Left cardiac atrium (tissue), 4 donors: ENCODE measurements at places on chromosomes 3 and 15.

DNA sequence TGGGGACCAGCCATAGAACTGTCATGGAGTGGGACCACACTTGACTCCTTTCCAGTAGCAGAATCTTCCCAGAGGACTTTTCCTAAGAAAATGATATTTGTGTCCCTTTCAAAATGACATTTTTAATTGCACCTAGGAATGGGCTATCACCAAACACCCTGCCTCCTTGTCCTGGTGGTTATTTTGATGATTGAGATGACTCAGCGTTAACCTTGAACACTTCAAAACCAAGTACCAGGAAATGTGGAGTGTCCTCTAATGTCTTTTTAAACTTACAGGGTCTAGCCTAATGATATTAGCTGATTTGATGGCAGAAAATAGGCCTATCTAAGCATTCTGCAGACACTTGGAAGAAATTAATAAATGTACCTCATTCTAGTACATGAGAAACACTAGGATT is 90.7 kb downstream of the HHLA2 start:
- DNase-seq = no peak

GRCh38 chr3:162391301-162391700 is 894.7 kb downstream of the OTOL1 start:
- DNase-seq = no peak

DNA sequence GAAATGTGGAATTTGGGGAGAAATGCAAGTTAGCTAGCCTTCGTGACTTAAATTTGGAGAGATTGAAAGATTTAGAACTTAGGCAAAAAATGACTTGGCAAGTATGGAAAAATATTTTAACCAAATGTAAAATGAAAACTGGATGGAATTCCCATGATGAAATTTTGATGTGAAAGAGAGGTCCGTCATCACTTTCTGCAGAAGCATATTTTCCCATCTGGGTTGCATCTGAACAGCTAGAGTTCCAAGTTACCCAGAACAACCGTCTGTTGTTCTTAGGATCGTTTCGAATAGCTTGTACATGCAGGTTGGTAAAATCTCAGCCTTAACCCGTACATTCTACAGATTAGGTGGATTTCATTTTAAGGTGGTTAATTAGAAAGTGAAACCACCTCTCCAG is 136.3 kb downstream of the GHSR start:
- no peak for DNase-seq

DNA sequence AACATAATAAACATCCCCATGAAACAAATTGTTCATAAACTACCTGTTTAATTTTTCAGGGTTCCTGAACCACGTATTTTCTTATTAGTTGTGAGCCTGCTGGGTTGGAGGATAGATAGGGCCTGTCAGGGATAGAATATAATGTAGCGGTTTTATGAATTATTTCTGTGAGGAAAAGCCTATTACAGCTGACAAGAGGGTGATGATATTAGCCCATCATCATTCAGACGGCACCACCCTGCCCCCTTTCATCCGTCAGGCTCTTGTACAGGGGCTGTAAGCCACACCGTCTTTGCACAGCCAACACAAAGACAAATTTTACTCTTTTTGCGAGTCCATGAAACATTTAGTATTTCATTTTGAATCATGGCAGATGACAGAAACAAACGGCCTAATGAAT is 335.3 kb upstream of the TMCO5A start:
- no peak for DNase-seq

- peak; percentile 63 for DNase-seq
These were observed 23.3 kb upstream of the MYO5C start for GRCh38 chr15:52318729-52319500.

- DNase-seq = no peak
These were observed 7.2 kb upstream of the PPM1L start for GRCh38 chr3:160748787-160749186.

- DNase-seq = no peak
These were observed 2.3 kb upstream of the SLC2A2 start for GRCh38 chr3:171028779-171029232.

GRCh38 chr3:58840949-58841348 is 174.4 kb upstream of the FAM3D start:
- no peak for DNase-seq

- no peak for DNase-seq
These were observed 7.9 kb downstream of the ARRDC4 start for GRCh38 chr15:97968380-97968779.

- no peak for DNase-seq
These were observed 50.6 kb downstream of the SERP1 start for GRCh38 chr3:150495563-150496168.

DNA sequence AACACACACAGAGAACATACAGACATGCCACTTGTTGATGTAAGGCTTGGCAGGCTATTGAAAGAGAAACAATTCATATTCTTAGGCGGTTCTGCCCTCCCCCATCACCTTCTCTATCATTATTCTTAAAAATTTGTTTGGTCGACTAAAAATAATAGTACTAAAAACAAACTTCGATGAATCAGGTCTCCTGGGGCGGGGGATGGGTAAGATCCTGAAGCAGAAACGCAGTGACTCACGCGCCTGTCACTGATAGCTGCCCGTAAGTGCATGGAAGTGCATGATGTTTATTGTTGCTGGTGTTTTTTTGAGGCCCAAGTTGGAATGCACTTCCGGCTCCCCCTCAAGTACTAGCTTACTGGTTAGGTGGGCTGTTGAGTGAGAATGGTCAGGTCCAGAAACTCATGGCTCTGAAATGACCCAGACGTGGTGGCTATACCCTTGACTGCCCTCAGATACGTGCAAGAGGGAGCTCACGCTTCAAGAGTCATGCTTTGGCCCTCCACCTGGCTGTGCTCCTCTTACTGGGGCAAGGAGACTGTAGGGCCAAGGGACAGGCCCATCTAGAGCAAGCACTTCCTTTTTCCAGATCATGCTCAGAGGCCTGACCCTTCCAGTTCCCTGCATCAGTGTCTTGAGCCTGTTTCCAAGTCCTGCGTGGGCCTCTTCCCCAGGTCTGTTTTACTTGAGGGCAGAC is 10.9 kb downstream of the SMAD3 start:
- peak; percentile 61 for DNase-seq

DNA sequence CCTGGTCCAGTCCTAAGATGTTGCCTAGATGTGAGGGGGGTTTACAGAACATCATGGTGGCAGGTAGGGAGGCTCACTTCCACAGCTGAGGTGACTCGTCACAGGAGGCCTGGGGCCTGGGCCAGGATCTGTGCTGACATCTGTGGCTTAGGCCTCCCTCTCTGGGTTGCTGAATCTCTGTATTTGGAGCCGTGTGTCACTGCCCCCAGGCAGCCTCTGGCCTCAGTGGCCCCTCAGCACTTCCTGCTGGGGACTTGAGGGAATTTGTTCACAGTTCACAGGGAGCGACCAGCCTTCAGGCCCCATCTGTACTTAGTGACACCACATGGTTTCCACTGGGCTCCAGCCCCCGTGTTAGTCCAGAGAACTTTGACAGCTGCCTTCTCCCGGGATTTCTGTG is 41.7 kb upstream of the ADAMTSL3 start:
- no peak for DNase-seq

- DNase-seq = no peak
These were observed 33.7 kb downstream of the RORA start for GRCh38 chr15:61195116-61196002.

DNA sequence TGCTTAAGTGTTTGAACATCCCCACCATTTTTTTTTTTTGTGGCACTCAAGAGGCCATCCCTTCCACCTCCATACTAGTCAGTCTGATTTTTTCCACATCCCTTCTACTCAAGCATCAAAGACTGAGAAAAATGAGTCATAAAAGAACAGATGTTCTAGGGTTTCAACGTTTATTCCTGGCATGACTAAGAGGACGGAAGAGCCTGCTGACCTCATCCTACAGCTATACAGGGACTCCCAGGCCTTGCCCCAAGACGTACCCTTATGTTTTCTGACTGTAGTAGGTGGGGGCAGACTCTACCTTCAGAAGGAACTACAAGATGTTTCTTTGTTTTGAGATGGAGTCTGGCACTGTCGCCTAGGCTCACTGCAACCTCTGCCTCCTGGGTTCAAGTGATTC is 3.3 kb upstream of the ITPKA start:
- DNase-seq = no peak

DNA sequence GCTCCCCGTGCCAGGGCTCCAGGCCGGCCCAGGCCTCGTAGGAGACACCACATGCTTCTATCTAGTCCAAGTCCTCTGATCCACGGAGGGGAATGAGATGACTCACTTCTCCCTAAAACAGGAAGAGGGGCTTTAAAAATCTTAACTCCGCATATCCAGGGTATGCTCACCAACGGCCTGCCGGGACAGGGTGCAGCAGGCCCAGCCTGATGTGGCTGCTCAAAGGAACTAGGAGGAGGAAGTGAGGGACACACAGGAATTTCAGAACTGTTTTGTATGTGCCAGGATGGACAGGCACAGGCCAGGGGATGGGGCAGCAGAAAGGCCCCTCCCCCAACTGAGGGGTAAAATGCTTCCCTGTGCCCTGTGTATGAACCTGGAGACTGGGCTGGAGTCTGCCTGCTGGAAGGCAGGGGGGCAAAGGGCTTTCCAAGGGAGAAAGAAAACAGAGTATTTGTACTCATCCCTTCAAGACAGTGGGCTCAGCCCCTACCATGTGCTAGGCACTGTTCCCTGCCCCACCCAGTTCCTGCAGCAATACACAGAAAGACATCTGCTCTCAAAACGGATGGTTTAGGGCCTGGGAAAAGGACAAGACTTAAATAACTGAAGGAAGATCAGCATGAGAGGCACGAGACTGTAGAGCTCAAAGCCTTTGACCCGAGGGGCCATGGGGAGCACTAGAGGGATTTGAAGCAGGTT is 22.1 kb downstream of the CHDH start:
- no peak for DNase-seq

GRCh38 chr3:17845026-17845812 is 102.8 kb upstream of the TBC1D5 start:
- DNase-seq = no peak

- no peak for DNase-seq
These were observed 60.2 kb upstream of the ACP3 start for GRCh38 chr3:132256989-132257388.

DNA sequence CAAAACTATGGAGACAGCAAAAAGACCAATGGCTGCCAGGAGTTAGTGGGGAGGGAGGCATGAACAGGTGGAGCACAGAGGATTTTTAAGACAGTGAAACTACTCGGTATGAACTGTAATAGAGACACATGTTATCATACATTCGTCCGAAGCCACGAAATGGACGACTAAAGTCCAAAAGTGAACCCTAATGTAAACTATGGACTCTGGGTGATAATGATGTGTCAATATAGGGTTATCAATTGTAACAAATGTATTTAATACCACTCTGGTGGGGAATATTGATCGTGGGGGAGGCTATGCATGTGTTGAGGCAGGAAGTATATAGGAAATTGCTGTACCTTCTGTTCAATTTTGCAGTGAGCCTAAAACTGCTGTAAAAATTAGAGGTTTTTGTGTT is 107.0 kb downstream of the CPN2 start:
- DNase-seq = no peak

GRCh38 chr3:23987356-23987755 is 42.3 kb downstream of the NR1D2 start:
- no peak for DNase-seq

DNA sequence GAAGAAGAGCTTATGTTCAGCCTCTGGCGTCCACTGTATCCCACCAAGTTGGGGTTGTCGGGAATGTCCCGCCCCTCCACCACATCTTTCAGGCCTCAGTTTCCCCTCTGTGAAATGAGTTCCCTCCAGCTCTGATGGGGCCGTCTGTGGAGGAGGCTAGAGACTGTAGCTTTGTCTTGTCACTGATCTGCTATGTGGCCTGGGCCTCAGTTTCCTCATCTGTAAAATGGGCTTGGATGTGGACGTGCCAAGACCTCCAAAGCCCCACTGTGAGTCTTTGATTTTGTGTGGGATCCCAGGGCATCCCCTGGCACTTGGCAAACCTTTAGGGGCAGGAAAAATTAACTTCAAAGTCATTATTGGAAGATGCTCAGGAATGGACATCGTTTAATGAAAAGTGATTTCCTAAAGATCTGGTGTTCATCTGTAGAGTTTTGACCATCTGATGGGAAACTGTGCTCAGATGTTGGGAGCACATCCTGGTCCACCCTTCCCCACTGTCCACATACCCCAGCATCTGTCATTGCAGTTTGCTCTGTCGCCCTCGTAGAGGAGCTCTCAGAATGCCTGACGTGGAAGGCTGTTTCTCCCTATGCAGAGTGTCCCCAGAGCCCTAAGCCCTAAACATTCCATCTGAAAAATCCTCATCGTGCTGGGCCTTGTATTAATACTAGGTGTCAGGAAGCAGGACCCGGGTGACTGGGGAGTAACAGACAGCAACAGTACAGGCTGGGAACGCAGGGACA is 28.5 kb downstream of the SLC6A6 start:
- no peak for DNase-seq

GRCh38 chr3:13222131-13222530 is 148.9 kb upstream of the IQSEC1 start:
- DNase-seq = no peak

GRCh38 chr3:71166339-71167240 is 416.9 kb downstream of the FOXP1 start:
- no peak for DNase-seq

DNA sequence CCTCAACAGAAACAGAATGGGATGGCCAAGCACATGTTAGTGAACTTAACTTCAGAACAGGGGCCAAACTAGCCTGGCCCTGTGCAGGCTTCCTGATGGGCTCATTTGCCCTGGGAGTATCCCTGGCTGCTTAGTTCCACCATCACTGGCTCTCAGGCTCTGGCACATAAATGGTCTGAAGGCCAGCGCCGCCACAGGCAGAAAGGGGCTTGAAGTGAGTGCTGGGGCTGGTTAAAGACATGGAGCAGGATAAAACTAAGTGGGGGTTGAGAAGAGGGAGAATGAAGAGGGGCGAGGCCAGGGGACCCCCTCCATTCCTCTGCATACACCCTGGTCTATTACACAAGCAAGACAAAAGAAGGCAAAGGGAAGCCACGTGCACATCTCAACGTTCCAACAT is 12.2 kb downstream of the SLCO2A1 start:
- no peak for DNase-seq

GRCh38 chr3:114293838-114294535 is at the start of gene TIGIT:
Gene TIGIT (plus strand): TSS chr3:114294028. CDS start chr3:114294062, 34 bp downstream.
- no peak for DNase-seq

DNA sequence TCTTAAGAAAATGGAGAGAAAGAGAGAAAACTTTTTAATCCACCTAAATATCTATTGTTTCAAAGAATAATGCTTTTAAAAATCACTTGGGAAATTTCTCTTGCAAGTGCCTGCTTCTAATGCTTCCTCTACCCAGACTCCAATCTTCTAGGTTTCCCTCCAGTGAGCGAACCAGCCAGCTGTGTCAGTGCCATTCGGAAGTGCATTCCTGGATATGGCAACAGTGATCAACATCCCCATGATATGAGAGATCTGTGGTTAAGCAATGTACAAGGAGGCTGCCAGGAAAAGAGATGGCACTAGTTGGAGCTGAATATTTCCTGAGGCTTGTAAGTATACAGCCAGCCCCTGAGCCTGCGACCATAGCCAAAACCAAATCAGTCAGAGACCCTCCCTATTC is 53.3 kb upstream of the KCNMB2 start:
- no peak for DNase-seq
